ENCODE measurements at places on chromosomes 12 and 14.
A peak's percentile ranks its signal among the peaks of the same experiment; 100 is the strongest.

DNA sequence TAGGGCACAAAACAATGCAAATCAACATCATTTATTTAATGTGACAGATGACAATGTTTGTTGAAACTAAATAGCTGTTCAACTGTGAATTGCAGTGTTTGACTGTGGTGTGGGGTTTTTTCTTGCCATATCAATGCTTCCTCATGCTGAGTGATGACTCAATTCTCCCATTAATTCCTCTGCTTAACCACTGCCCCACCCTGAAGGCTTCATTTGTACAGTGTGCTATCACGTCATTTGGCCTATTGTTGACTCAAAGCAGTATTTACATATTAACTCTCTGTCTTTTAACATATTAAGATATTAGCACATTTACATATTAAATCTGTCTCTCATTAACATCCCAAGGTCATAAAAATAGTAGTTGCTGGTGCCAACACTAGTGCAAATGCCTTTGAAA, 164.8 kb upstream of the NRXN3 start:
- no peak for DNase-seq

DNA sequence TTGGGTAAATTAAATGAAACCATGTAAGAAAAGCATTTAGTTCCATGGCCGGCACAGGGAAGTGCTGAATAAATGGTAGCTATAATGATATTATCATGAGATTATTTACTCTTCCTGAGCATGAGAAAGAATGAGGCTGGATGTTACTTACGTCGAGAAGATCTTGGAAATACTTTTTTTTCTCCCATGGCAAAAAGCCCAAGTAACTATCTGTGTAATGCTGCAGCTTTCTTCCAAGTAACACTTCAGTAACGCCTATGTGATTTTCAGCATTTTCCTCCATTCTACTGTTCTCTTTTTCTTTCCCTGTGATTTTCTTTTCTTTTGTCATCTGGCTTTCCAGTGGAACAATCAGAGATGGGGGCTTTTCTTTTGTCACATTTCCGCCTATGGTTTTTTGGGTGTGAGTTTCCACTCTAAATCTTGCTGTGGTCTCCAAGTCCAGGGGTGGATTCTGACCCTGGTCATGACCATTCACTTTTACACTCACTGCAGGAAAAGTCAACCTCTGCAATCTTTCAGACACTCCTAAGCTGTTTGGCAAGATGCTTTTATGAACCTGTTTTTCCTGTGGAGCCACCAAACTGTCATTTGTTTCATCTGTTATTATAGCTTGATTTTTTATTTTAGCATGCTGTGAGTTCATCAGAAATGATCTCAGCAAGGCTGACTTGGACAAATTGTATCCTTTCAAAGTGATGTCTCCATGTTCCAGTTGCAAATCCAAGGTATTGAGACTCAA, 25.0 kb upstream of the SYCP3 start:
- DNase-seq, result no peak

GRCh38 chr14:97458255-97458654, 661.1 kb downstream of the VRK1 start:
- no peak for DNase-seq

GRCh38 chr14:20801726-20802125, 918 bp downstream of the RNASE1 start:
- DNase-seq, result no peak

DNA sequence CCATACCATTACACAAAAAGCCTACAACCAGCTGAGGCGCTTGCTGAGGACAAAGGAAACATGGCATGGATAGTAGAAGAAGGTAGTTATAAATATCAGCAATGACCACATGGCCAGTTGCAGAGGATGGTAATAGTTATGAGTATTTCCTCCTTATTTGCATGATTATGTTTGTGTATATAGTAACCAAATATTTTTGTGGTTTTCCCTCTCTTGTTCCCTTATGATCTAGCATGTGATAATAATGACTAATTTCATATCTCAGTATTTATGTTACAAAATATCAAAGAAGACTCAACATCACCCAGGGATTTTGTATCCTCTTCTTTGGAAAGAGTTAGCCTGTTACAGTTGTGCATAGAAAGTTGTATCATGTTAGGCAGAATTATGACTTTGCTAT, 13.5 kb upstream of the CATSPERB start:
- DNase-seq, result peak; percentile 6

- DNase-seq, result no peak
Observed at GRCh38 chr14:102630881-102631280, 38.4 kb downstream of the RCOR1 start.

DNA sequence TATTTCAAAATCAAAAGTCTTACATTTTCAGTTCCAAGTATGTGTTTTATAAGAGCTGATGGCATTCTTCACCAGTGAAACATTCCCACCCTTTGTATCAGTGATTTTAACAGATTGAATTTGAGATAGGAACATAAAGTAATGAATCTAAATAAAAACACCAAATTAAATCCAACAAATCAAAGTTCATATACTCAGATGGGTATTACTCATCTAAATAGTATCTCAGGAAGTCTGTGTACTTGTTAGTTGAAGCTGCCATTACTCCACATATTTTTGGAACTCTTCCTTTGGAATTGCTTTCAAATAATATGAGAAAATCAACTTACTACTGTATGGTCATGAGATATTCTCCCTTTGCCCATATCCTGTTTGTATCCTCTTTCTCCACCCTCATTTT, 89.1 kb downstream of the MIA2 start:
- no peak for DNase-seq

DNA sequence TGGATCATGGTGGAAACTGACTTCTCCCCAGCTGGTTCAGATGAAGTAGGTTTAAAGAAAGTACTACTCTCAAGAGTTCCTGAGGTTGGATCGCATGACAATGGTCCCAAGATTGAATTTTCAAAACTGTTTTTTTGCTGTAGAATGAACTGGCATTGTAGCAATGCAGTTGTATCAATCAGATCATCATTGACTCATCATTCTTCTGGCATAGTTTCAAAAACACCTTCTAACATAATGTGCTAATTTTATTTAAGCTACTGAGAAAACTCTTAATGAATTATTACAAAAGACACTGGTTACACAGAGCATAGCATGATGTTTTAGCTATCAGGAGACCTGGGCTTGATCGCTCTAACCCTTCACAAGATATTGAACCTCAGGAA, 384.5 kb upstream of the DCN start:
- DNase-seq, result no peak

DNA sequence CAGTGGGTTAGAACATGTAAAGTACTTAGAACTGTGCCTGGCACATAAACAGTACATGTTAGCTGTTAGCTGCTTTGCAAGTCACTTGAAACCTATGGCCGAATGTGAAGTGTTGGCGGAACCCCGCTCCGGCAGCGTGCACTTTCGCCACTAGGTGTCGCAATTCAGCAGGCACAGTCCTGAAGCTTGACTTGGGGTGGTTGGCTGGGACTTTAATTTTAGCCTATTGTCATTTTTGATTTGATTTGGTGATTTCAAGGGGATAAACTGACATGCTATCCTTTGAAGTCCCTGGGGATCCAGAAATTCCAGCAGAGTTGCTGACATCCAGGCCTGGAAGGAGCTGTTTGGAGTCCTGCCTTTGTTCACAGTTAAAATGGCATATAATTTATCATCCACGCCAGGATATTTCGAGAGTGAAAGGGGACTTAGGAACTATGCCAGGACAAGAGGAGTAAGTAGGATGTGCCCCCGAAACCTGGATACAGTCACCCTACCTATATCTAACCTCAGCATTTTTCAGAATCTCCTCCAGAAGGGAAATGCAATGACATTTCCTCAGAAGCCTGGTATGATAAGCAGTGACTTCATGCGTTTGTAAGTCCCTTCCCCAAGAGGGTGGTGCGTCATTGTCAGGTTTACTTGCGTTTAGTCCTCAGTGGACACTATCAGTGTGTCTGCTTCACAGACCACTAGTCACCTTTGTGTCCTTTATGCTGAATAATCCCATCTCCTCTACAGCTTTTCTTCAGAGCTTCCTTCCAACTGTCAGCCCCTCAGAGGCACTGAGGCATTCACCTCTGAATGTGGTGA, 3.5 kb upstream of the TSPAN9 start:
- DNase-seq, result peak; percentile 91

DNA sequence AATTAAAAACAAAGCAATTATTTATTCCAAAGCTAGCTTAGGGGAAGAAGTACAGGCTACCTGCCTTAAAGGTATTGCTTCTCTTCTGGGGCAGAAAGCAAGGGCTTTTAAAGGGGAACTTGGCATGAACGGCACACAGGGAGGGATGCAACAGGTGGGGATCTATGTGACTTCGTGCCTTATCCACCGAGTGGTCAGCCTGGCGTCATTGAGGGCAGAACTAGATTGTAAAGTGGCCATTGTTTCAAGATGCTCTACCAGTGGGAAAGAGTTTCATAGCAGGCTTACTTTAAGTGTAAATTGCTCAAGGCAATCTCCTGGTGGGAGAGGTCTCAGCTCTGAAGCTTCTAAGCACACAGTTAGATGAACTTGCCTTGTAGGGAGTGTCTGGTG, 360.4 kb downstream of the ATP23 start:
- no peak for DNase-seq

DNA sequence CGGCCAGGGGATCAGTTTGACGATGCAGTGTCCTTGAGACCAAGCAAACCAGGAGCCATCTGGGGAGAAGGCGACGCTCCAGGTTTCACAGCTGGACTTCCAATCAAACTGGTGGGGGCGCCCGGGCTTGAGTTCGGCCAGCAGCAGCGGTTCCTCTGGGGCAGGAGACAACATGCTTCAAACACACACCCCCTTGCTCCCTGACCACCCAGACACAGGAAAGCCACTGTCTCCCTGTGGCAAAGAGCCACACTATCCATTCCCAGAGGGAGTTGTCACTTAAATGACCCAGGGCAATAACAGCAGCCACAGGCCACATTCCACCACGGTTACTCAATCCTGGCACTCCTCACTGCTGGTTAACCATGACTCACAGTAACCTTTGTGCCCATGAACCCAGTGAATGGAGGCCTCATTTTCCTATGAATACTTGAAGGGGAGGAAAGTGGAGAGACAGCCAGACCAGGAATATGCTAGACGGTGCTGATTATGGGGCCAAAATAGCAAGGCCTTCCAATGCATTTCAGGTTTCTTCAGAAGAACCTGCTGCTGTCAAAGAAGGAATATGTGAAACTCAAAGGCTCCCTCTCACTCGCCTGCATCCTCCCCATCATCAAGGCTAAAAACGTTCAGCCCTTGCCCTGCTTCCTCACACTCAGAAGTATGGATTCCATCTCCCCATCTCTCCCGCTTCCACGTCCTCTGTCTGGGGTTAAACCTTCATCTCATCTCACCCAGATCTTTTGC, 8.5 kb downstream of the WSB2 start:
- DNase-seq, result no peak

DNA sequence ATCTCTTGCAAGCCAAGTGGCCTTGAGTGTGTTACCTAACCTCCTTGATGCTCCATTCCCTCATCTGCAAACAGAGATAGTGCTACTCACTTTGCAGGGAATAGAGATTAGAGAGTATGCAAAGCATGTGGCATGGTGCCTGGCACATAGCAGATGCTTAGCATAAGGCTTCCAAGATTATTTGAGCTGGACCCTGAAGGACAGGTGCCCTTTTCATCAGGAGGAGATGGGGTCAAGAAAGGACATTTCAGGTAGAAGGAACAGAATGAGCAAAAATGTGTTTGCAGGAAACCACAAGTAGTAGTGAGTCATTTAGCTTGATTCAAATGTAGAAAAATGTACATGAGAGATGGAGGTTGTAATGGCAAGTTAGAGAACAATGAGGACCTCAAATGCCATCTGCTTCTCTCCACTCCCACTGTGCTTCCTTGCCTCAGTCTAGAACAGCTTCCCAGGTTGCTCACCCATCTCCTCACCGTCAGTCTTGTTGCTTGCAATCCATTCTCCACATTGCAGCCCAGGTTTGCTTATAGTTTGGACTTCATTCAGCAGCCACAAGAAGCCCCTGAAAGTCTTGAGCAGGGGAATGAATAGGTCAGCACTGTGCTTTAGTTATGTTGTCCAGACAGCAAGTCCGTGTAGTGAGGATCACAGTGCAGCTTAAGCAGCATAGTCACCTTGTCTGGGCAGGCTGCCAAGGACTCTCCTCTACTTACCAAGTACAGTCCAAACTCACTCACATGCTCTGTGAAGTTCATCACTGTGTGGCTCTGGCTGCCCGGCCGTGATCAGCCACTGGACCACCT, 536.3 kb upstream of the CCDC196 start:
- DNase-seq, result no peak

GRCh38 chr12:52965337-52965731, 16.4 kb downstream of the KRT18 start:
- DNase-seq, result no peak

DNA sequence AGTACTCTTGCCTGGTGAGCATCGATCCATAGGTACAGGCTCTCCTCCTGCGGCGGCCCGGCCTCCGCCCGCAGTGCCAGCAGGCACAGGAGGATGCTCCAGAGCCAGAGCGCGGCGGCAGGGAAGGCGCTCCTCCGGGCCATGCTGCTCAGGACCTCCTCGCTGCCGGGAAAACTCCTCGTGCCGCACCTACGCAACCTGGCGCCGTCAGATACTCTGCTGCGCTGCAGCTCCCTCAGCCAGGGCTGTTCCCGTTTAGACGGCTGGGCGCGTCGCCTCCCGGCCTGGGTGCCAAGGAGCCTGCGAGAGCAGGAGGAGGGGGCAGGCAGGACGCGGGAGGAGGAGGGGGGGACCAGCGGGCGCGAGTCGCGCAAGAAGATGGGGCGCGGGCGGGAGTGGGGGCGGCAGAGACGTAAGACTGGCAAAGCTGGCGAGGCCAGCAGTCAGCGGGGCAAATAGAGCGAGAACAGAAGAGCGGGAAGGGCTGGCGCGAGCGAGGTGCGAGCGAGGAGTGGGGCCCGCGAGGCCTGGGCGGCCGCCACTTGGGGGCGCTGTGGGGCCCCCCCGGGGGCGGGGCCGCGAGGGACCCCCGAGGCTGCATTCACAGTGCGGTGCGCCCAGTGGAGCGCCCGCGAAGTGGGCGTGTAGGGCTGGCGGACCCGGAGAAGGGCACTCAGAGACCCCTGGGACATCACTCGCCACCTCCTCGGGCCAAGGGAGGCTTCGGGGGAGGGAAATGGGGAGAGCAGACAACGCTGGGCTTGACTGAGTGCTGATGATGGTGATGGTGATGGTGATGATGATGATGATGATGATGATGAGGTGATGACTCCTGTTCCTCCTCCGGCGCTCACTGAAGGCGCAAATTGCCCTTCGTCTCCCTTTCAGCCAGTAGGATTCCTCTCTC, at the start of gene WIF1:
Gene WIF1, minus strand, starts transcription at position 257 of the 907 bp plus-strand sequence. Its CDS starts 114 bp downstream, at position 143.
- DNase-seq, result no peak

- no peak for DNase-seq
Observed at GRCh38 chr14:23568021-23568599, 519 bp upstream of the AP1G2 start.

- DNase-seq, result no peak
Observed at GRCh38 chr12:11767029-11767724, 117.7 kb downstream of the ETV6 start.

GRCh38 chr12:19245106-19245505, 115.6 kb downstream of the PLEKHA5 start:
- DNase-seq, result no peak

DNA sequence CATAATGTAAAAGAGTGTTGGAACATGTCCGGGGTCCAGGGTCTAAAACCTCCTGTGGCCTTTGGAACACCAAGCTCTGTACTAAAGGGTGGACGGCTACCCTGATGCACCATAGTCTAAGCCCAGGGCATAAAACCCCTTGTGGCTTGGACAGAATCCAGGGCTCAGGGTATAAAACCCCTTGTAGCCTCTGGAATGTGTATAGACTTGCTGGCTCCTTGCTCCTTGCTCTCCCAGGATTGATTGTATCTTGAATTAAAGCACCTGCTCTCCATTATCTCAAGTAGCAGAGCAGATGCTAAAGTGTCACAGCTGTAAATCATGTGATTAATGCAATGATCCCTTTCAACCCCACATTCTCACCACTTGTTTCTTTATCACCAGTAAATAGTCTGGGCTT, 556.5 kb downstream of the LRFN5 start:
- no peak for DNase-seq
